ENCODE measurements at places on chromosomes 12 and 14.
A peak's percentile ranks its signal among the peaks of the same experiment; 100 is the strongest.

DNA sequence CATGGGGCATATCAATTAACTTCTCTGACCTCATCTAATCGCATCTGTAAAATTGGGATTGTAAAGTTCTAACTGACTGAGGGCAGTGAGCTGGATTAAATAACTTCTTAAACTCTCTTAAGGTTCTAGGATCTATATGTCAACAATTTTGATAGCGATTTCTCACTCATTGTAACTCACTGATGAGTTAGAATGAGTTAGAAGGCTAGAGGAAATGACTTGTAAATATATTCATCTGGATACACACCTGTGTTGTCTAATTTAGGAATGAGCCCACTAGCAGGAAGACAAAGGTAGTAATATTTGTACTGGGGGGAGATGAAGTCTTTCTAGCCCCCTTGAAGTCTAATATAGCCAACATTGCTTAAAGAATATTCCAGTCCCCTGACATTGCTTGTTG is 46.3 kb upstream of the CERS5 start:
- no peak for DNase-seq

- no peak for DNase-seq
Observed at GRCh38 chr12:108299516-108299915, 39.6 kb downstream of the CMKLR1 start.

GRCh38 chr12:104877103-104877705 is 80.9 kb downstream of the SLC41A2 start:
- peak; percentile 56 for DNase-seq

- no peak for DNase-seq
Observed at GRCh38 chr12:49942921-49943624, 7.5 kb upstream of the AQP2 start.

- no peak for DNase-seq
Observed at GRCh38 chr14:24190416-24190815, 1.8 kb upstream of the IPO4 start.

DNA sequence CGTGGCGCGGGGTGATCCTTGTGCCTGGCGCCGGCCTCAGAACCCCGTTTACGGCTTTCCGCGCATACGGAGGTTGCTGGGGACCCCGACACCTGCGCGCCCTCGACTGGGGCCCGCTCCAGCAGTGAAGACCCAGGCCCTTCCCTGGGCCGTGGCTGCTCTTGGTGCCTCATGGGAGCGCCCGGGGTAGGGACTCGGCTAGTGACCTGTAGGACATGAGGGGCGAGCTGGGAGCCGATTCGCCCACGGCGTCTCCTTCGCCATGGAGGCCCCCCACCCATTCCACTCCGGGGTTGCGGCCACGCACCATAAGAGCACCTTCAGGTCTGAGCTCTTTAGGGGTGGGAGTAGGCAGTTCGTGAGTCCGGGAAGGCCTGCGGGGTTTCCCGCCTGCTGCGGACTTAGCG is 14.2 kb upstream of the PAX9 start:
- DNase-seq, result no peak

- peak; percentile 82 for DNase-seq
Observed at GRCh38 chr12:103877934-103878510, 37.0 kb upstream of the NT5DC3 start.

GRCh38 chr14:30290001-30290400 is 269.0 kb upstream of the G2E3 start:
- no peak for DNase-seq

DNA sequence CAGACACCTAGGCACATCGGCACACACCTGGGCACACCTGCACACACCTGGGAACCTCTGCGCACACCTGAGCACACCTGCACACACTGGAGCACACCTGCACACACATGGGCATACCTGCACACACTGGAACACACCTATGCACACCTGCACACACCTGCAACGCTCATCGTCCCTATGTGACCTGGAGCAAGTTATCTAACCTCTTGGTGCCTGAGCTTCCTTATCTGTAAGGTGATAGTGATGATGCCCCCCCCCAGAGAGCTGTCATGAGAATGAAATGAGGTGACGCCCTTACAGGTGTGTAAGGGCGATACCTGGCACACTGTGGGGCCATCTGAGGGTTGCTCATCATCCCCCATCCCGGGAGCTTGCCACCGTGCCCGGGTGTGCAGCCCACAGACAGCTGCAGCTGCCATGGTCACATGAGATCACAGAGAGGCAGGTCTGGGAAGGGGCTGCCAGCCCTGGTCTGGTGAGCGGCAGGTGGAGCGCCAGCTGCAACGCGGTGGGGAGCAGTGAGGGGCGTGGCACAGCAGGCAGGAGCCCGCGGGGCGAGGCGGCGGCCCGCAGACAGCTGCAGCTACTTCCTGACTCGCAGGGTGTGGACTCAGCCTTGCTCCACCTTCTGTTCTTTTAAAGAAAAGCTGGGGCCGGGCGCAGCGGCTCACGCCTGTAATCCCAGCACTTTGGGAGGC is 59.9 kb upstream of the FBRSL1 start:
- peak; percentile 63 for DNase-seq

GRCh38 chr12:14618983-14619382 is 51.3 kb upstream of the PLBD1 start:
- DNase-seq, result peak; percentile 32

GRCh38 chr14:59969319-59969718 is 49.4 kb downstream of the LRRC9 start:
- no peak for DNase-seq

GRCh38 chr12:21296348-21296747 is 38.4 kb downstream of the SLCO1A2 start:
- DNase-seq, result no peak

GRCh38 chr14:80419345-80419744 is 208.0 kb upstream of the DIO2 start:
- no peak for DNase-seq

- DNase-seq, result no peak
Observed at GRCh38 chr14:103115845-103116572, 7.3 kb upstream of the TNFAIP2 start.

- no peak for DNase-seq
Observed at GRCh38 chr14:32378284-32378683, 49.2 kb downstream of the AKAP6 start.

DNA sequence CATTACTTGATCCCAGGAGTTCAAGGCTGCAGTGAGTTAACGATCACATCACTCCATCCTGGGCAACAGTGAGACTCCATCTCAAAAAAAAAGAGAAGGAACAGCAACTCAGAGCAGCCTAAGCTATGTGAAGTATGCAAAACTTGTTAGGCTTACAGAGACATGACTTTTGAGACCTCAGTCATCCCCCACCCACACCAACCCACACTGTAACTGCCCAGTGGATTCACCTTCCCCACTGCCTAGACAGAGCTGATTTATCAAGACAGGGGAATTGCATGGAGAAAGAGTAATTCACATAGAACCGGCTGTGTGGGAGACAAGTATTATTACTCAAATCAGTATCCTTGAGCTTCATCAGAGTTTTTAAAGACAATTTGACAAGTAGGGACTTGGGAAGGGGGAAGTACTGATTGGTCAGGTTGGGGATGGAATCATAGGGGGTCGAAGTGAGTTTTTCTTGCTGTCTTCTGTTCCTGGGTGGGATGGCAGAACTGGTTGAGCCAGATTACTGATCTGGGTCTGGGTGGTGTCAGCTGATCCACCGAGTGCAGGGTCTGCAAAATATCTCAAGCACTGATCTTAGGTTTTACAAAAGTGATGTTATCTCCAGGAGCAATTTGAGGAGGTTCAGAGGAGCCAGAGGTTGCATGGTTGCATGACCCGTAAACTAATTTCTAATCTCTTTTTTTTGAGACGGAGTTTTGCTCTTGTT is 6.2 kb upstream of the WDR89 start:
- no peak for DNase-seq

DNA sequence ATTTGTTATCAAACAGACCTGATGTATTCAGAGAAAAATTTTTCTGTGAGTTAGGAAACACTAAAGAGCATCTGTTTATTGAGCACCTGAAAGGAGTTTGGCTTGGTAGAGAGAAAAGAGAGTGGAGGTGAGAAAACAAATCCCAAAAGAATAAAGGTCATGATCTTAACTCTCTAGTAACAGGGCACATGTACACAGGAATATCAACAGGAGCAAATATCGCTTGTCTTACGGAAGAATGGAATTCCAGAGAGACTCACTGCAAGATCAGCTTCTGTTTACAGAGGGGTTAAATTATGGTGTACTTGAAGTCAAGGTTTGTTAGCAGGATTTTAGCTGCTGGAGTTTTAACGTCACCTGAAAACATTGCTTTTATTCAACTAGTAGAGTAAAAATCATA is 78.8 kb downstream of the SPPL3 start:
- DNase-seq, result no peak

DNA sequence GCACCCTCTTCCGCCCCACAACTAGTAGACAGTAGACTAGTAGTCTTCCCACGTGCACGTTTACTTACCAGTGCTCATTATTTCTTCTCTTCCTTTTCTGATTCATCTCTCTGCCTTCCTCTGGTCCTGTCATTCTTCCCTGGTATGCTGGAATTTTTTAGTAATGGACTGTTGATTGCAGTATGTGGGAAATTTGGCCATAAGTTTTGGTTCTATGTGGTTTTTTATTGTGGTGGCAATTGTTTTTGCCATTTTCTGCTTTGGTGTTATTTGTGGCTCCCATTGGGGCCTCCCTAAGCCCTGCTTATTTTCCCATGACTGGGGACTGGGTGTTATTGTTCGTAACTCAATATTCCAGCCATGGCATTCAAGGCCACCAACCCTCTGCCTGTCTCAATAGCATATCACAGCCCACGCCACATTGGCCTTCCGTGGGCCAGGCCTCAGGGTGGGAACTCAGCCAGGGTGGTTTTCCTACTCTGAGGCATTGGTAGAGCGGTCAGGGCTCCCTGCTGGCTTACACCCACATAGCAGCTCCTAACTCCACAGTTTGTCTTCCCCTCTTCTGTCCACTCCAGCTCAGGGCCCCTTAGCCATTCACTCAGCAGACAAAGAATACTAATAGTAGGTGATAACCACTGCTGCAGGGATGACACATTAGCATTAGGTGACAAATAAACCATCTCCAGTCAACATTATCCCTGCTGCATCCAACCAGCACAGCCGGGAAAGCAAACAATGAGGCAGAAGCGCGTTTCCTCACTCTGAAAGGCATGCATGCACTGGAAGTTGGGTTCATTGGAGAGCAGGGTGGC is 321.5 kb downstream of the CACNA1C start:
- no peak for DNase-seq

GRCh38 chr14:56044196-56044595 is 74.0 kb upstream of the PELI2 start:
- no peak for DNase-seq

DNA sequence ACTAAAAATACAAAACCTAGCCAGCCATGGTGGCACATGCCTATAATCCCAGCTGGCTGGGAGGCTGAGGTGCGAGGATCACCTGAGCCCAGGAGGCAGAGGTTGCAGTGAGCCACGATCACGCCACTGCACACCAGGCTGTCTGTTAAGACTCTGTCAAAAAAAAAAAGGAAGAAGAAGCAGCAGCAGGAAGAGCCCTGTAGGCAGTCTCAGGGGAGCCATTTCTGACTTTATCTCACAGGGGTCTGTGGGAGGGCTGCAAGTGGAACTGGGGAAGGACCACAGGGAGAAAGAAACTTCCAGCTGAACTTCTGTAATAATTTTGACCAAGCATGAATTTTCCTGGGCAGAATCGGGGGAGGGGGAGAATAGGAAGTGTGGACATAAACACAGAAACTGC is 32.7 kb downstream of the GARIN6 start:
- no peak for DNase-seq

GRCh38 chr12:117092886-117093285 is 6.3 kb downstream of the TESC start:
- no peak for DNase-seq

DNA sequence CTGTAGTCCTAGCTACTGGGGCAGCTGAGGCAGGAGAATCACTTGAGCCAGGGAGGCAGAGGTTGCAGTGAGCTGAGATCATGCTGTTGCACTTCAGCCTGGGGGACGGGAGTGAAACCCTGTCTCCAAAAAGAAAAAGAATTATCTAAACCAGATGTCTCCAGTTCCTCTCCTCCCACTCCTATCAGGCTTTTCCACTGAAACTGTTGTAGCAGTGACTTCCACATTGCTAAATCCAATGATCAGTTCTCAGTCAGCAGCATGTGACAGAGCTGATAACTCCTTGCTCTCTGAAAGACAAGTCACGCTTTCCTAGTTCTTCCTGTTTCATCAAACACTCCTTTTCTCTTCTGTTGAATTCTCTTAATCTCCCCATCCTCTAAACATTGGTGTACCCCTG is 8.6 kb downstream of the SLC38A6 start:
- no peak for DNase-seq

DNA sequence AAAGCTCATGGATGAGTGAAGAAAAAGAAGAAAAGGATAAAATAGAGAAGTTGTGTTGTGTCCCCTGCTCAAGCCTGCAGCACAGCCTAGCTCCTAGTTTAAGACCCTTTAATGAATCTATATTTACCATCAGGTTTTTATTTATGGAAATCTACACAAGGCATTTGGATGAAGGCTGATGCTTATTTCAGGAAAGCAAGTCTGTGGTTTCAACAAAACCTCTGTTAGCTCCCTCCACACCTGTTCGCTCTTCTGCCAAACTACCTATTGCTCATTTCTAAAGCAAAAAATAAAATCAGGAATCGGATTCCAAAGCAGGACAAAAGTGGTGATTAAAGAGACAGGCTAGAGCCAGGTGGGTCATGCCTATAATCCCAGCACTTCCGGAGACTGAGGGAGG is 18.9 kb upstream of the MAP3K9 start:
- no peak for DNase-seq

DNA sequence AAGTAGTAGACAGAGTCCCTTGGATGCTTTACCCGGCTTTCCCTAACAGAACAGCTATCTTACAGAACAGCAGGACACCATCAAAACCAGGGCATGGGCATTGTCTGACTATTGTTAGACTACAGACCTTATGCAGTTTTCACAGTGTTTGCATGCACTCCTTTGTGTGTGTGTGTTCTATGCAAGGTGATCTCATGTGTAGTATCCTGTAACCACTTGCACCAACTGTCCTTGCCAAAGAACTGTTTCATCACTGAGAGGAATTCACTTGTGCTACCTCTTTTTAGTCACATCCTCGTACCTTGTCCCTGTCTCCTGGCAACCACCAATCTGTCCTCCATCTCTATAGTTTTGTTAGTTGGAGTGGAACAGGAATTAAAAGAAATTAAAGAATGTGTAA is 183.6 kb upstream of the PZP start:
- DNase-seq, result no peak

GRCh38 chr12:52575256-52575655 is 1.6 kb upstream of the KRT74 start:
- no peak for DNase-seq

DNA sequence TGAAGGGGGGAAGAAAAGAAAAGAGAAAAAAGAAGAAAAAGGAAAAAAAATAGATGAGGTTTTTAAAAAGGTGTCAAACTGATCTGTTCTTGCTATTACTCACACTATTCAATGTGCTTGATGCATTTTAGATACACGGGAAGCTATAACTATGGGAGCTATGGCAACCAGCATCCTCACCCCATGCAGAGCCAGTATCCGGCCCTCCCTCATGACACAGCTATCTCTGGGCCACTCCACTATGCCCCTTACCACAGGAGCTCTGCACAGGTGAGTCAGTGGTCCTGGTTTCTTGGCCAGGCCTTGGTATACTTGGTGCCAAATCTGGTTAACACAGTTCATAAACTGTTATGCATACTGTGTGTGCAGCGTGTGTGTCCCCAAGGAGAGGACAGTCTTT is 24.0 kb upstream of the RIC8B start:
- DNase-seq, result no peak
